ENCODE measurements at places on chromosomes 11 and 22.

GRCh38 chr11:14322510-14322909, 36.5 kb downstream of the RRAS2 start:
- DNase-seq, result no peak

DNA sequence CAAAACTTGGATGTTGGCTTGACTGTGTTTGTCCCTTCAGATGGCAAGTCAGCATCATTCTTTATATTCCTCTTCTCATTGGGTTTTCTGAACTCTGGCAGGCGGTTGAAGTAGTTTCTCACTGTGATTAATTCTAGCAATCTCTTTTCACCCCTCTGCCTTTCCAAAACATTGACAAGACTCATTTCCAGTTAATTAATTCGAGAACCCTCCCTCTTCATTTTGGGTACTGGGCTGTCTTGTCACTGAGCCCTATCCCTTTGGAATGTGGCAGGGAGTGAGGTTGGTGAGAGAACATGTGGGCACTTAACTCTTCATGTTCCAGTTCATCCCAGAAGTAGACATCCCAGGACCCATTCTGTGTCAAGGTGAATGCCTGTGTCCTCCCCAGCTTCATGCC, 133.0 kb downstream of the WNT7B start:
- no peak for DNase-seq

- DNase-seq, result no peak
Measured at GRCh38 chr22:45848904-45849303, 128.1 kb downstream of the WNT7B start.

GRCh38 chr11:65059959-65060824, 1.8 kb upstream of the NAALADL1 start:
- DNase-seq, result no peak
